Effector CD8-positive, alpha-beta T cell (primary cell): ENCODE measurements at places on chromosomes 3 and 15.

DNA sequence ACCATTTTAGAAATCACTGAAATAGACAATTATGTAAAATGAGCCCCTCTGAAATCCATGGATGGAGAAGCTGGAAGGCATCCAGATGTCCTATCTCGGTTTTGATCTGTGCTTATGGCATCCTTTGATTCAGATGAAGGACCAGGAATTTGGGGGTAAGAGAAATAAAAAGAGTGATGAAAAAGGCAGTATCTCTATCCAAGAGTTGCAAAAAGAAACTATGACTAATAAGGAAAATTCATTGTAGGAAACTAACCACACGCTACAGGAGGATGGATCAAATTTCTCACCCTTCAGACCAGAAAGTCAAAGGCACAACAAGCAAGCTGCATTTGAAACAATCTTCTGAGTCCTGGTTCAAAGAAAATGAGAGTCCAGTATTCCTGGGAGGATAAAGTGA lies 34.8 kb downstream of the SRGAP3 start:
- no peak for DNase-seq

DNA sequence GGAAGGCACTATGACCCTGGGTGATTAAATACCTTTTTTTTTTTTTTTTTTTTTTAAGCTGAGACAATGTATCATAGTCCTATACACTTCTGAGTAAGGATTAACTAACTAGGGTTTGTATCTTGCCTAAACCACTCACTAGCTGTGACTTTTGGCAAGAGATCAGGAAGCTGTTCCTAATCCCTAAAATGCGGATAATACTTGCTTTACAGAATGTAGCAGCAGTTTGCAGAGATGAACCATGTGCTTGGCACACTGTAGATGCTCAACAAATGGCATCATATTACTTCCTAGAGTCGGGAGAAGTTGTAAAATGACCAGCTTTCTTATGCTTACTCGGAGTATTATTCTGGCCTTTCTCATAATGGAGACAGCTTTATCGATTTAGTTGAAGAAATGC lies 25.6 kb upstream of the PYGO1 start:
- DNase-seq = no peak

DNA sequence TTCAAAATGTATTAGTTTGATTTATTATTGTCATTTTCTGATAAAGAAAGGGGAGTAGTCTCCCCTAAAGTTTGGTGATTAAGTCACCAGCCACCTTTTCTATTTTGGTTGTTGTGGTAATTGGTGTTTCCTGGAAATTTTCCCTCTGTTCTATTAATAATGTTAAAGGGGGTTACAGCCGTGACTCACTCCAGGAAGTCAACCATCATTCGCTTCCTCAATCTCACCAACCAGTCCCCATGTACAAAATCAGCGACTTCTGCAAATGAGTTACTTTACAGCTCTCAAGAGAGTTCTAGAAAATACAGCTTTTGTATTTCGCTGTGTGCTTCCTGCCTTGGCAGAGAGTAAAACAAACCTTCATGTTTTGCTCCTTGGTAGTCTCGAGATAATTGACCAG lies 285.1 kb downstream of the LPP start:
- no peak for DNase-seq

GRCh38 chr3:11570251-11570650 lies 73.5 kb downstream of the VGLL4 start:
- DNase-seq = no peak

GRCh38 chr15:35078221-35078915 lies 6.7 kb downstream of the NANOGP8 start:
- DNase-seq = no peak

- DNase-seq = no peak
Measured at GRCh38 chr15:53470743-53471142, 288.7 kb downstream of the WDR72 start.
